ENCODE measurements at places on chromosomes 3 and 15.

GRCh38 chr15:66489179-66489791 is 8.3 kb downstream of the SNAPC5 start:
- DNase-seq, result no peak

DNA sequence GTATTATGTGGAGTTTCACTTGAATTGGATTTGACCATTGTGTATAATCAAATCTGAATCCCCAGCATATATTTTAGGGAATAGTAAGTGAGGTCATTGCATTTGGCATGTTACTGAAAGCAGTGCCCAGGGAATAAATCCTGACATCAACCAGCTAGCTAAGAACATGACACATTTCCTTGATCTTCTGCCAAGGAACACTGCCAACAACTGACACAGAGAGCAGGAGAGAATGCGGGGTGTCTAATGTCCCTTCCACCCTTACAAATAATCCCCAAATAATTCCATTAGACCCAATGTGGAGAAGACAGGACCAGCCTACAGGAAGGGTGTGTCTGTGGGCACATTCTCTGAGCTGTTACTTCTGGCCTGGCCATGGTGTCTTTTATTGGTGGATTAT is 30.6 kb upstream of the UBE3A start:
- no peak for DNase-seq

GRCh38 chr3:105527949-105528348 is 161.2 kb downstream of the ALCAM start:
- no peak for DNase-seq

GRCh38 chr3:171013822-171014748 is 12.4 kb downstream of the SLC2A2 start:
- no peak for DNase-seq

DNA sequence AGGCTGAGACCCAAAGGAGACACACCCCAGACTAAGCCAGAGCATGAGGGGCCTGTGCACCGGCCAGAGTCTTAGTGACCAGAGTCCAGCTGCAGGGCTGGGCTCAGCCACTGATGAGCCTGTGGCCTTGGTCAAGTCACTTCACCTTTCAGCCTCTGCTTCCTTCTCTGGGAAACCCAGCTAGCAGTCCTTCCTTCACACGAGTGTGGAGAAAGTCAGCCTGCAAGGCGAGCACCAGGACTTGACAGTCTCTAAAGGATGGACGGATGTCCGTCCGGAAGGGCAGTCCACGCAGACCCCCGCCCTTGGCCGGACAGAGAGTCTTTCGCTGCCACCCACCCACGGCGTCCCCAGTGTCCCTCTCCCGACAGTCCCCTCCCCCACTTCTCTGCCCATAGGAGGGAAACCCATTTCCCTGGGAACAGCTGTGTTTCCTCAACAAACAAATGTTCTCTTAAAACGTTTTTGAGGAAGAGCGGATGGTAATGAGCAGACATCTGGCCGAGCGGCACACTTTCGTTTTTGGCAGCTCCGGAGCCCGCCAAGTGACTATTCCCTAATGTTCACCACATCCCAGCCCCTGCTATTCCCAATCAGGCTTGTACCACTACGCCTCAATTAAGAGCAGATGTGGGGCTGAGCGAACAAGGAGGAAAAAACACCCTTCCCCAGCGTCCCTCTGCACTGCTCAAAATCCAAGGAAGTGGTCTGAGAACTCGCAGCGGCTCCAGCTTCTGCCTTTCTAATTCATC is 129.1 kb upstream of the SMAD3 start:
- DNase-seq, result no peak

DNA sequence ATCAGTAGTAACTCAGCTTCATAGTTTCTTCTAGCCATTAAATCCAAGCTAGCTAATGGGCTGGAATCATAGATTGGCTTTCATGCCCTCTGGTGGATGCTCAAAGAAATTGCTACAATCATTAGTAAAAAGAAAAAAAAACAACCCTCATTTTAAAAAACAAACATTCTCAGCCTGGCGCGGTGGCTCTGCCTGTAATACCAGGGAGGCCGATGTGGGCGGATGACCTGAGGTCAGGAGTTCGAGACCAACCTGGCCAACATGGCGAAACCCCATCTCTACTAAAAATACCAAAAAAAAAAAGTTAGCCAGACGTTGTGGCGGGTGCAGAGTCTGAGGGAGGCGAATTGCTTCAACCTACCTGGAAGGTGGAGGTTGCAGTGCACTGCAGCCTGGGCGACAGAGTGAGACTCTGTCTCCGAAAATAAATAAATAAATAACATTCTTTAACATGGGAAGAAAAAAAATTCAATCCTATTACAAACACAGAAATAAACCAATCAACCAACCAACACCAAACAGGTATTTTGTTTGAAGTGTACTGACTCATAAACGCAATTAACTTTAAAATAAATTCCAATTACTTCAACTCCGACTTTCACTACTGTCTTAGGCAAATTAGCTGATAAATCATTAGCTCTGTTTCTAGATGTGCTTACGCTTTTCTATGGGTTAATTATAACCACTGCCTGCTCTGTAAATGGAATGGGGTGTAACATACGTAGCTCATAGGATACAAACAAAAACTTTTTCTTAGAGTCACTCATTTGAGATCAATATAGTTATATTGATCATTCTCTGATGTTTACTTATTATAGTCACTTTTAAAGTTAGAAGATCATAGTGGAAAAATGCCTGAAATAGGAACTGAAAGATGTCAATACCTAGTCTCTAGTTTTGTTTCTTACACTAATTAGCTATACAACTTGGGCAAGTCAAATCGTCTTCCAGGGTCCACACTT is 24.9 kb downstream of the TMEM207 start:
- peak; percentile 87 for DNase-seq

DNA sequence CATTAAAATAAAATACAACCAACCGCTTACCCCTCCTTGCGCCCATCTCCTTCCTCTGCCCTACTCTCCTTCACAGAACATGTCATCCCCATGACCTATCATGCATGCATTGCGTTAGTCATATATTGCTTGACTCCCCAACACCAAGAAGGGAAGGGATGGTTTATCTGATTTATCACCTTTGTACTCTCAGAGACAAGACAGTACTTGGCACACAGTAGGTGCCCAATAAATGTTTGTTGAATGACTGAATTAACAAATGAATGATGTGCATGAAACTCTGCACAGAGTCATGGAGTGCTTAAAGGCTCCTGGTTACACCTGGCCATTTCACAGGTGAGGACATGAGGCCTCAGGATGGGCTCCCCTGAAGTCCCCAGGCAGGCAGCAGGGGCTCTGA is 59.7 kb downstream of the IQSEC1 start:
- DNase-seq, result no peak

DNA sequence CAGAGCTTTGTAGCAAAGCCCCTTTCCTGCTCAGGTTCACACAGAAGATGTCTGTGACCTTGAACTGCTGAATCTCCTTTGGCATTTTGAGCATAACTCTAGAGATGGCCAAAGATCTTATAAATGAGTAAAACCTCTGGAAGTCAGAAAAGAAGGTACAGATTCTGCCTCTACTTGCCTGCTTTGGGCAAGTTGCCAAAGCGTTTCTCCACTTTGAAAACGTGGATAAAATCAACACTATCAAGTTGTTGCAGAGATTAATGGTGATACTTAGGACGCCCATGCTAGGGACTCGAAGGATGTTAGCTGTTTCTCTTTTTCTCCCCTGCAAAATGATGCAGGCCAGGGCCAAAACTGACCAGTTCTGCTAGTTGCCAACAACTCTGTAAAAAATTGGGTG is 68.0 kb upstream of the CMTM7 start:
- DNase-seq, result no peak

GRCh38 chr15:51090753-51091152 is 4.0 kb downstream of the TNFAIP8L3 start:
- no peak for DNase-seq

- no peak for DNase-seq
These were observed 194.1 kb upstream of the ZBTB20 start for GRCh38 chr3:115341208-115341607.

DNA sequence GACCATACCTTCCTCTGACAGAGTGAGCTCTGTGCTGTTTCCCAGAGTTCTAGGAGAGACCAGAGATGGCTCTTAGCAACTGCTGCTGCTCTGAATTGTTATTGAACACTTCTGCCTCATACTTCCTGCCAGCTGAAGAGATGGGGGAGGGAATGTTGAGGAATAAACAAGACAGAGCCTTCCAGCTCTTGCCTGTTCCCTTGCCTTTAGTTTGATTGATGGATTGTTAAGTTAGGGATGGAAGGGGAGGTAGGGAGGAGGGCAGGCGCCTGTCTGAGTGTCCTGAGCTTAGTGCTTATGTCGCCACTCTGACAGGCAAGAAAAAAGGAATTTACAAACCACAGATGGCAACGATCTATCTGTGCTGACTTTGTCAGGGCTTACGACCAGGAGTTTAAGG is 42.8 kb downstream of the ZNF609 start:
- DNase-seq, result peak; percentile 86

DNA sequence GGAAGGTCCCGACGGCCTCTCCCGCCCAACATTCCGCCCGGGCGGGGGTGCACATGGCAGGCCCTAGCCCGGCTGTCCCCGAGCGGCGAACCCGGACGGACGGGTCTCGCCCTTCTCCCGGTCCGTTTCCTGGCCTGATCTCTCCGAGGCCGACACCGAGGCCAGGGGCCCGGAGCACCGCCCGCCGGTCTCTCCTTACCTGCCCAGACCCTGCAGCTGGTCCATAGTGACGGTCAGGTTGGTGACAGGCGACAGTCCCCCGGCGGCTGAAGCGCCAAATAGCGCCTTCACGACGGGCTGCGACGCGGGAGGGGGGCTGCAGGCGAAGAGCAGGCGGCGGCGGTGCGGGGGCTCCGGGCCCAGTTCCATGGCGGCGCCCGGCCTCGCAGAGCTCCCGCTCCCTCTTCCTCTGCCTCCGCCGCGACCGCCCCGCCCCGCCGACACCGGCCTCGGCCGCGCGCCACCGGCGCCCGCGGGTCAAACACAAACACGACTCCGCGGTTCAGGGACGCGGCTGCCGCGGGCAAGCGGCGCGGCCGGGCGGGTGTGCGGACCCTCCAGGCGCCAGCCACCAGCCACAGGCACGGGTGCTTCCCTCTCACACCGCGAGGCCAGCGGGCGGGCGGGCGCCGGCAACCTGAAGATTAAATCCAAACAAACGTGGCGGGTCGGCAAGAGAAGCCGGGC is 495 bp downstream of the CDC25A start:
- peak; percentile 44 for DNase-seq

GRCh38 chr15:46941241-46941640 is 776.1 kb upstream of the SEMA6D start:
- no peak for DNase-seq

GRCh38 chr3:40524222-40524567 is 565 bp upstream of the ZNF621 start:
- DNase-seq, result no peak

DNA sequence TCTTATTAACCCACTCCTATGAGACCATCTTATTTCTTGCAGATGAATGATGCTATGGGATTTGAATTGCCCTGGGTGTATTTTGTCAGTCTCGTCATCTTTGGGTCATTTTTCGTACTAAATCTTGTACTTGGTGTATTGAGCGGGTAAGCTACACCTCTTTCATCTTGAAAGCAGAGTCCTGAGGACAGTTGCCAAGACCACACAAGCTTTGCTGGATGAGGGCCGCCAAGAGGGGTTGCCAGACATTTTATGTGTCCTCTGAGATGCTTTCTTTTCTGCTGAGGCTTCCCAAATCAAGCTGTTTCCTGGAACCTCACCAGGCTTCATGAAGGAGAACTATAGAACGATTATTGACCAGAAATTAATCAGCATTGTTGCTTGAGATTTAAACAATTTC is 173.2 kb downstream of the CHDH start:
- no peak for DNase-seq

- no peak for DNase-seq
These were observed 10.0 kb downstream of the CCDC13 start for GRCh38 chr3:42763021-42763420.

GRCh38 chr3:4823986-4824925 is 155.0 kb upstream of the BHLHE40 start:
- DNase-seq, result no peak

GRCh38 chr3:55066551-55067047 is 138.7 kb upstream of the LRTM1 start:
- peak; percentile 47 for DNase-seq

DNA sequence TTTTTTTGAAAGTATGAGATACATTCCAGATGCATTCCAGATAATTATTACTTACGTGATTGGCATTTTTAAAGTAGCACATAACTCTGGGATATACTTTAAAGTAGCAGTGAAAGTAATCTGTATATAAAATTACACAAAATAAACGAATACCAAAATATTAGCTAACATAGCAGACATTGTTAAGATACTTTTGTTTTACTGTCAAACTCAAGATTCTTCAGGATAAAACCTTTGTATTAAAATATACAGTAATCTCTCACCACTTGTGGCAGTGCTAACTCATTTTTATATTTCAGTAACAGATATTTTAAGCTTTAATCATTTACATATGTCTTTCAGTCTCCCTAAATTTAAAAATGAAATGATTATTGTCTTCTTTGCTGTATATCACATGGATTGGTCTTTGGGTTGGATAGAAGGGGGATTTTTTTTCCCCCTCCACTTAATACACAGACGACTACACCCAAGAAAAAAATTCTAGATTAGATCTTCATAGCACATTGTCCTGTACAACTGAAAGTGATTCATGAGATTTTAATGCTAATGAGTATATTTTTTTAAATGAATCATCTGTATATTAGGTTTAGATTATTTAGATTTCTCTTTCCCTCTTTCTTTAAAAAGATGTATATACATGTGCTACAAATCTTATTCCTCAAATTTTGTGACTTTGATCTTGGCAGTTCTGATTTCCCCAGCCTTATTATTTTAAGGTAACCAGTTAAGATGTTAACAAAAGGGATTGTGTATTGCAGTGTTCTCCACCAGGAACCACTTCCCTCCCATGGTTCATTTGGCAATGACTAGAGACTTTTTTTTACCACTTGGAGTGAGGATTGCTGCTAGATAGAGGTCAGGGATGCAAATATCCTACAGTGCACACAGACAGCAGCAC is 24.5 kb upstream of the EBLN2 start:
- no peak for DNase-seq

All from ELF-1 (cell line).